HFFc6 (cell line): ENCODE measurements at places on chromosomes 12 and 14. TPM values are rescaled to one million over a fixed set of nuclear protein-coding genes. Genes with fewer than 3 reads are reported as not detected.

GRCh38 chr12:7113389-7113871 is 4.4 kb upstream of the C1RL start:
- DNase-seq: no peak

DNA sequence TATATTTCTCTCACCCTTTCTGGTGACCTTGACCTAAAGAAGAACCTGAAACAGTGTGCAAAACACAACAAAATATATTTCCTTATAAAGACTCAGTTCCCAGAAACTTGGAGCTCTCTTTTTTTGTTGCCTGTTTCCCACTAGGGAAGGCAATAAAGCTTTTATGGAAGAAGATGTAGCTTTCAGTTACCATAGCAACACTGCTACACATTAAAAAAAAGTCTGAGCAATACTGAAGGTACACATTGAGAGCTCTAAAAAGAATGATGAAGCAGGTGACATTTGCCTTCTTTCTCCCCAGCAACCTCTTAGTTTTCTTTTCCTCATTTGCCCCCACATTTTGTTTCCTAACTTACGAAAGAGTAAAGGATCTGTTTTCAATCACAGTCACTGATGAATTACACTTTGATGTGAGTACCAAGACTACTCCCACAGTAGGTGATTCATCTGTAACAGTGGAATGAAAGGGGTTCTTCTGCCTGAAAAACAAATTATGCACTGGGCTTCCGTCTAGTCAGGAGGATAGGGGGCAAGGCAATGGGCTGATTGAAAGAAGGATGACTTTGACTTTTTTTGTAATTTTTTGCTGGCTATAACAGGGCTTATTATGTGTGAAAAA is 1.1 kb upstream of the CATSPERB start:
- no peak for DNase-seq

DNA sequence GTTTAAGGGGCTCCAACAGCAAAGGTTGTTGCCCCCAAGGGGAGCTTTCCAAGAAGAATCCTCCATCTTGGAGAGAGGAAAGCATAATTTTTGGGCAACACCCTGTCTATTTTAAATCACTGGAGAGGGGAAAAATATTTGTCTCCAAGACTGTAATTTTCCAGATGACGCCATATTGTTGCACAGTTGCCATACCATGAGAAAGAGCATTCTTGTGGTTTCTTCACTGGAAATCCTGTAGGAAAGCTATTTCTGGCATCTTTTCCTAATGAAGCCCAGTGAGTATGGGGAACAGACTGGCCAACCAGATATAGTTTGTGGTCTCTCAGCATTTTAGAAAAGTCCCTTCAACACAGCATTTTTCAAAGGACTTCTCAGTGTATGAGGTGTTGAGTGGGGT is 88.1 kb upstream of the MANSC4 start:
- DNase-seq: peak; percentile 84

The ADCY4 gene
- not detected in 3 replicates for total RNA-seq

- DNase-seq: no peak
These were observed 92.1 kb upstream of the FZD10 start for GRCh38 chr12:130070126-130070611.

The MYO1A gene
- not detected in 3 replicates for total RNA-seq

GRCh38 chr14:79098324-79098723 is 928.2 kb downstream of the NRXN3 start:
- no peak for DNase-seq

GRCh38 chr14:71190770-71191374 is 283.6 kb downstream of the PCNX1 start:
- no peak for DNase-seq

The ESRRB gene
- total RNA-seq: not detected in 3 replicates
